ENCODE measurements at places on chromosomes 11 and 22.

- no peak for DNase-seq
Observed at GRCh38 chr22:44068422-44069191, 44.5 kb downstream of the PARVB start.

- DNase-seq: no peak
Observed at GRCh38 chr11:65226103-65226442, 35.7 kb upstream of the POLA2 start.

- DNase-seq: no peak
Observed at GRCh38 chr11:54979375-54979774, 272.7 kb downstream of the OR4A5 start.

DNA sequence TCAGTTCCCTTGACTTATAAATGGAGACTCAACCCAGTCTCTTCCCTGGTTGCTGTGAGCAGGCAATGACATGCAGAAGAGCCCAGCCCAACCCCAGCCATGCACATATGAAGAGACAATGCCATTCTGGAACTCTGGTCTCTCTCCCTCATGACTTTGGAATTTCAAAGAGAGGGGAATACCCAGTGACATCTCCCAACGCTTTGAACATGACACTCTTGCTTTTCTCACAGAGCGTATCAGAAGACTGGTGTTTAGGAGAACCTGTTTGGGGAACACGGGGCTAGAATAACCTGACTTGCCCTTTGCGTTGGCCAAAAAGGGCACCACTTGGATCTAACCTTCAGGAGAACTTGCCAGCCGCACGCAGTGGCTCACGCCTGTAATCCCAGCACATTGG lies 12.9 kb downstream of the RANGAP1 start:
- DNase-seq: no peak

GRCh38 chr22:38138961-38139360 lies 28.5 kb upstream of the BAIAP2L2 start:
- DNase-seq: no peak

GRCh38 chr11:65305501-65306268 lies 9.0 kb upstream of the CDC42EP2 start:
- peak; percentile 39 for DNase-seq
